ENCODE measurements at places on chromosomes 6 and 20. TPM values are rescaled to one million over a fixed set of nuclear protein-coding genes. Genes with fewer than 3 reads are reported as not detected.

Gene ADTRP
- 0.23 TPM for polyA plus RNA-seq

Gene NFATC2
- 1.2 TPM for polyA plus RNA-seq

Gene ASIP
- not detected for polyA plus RNA-seq

Gene IMPG1
- polyA plus RNA-seq: 0.17 TPM

Gene MEI4
- polyA plus RNA-seq: not detected

Gene MCCD1
- not detected for polyA plus RNA-seq

Gene RPP40
- 8.3 TPM for polyA plus RNA-seq

Gene RRP36
- polyA plus RNA-seq: 88.0 TPM

Gene FRK
- 0.21 TPM for polyA plus RNA-seq

Gene TAGAP
- polyA plus RNA-seq: not detected

Gene CCDC170
- 0.76 TPM for polyA plus RNA-seq

Gene ATRN
- polyA plus RNA-seq: 40.9 TPM

Gene SLC22A3
- 0.03 TPM for polyA plus RNA-seq

Gene ESR1
- 0.35 TPM for polyA plus RNA-seq

Gene TPBG
- 54.6 TPM for polyA plus RNA-seq

Gene RNF182
- 14.1 TPM for polyA plus RNA-seq

Gene CALHM4
- polyA plus RNA-seq: not detected

Gene GPLD1
- 0.01 TPM for polyA plus RNA-seq

Gene BTNL2
- not detected for polyA plus RNA-seq

Gene VNN1
- not detected for polyA plus RNA-seq

Gene TMEM170B
- 1.5 TPM for polyA plus RNA-seq

Gene LHFPL5
- not detected for polyA plus RNA-seq

Gene LIN28B
- not detected for polyA plus RNA-seq

Gene FOXQ1
- polyA plus RNA-seq: 1.9 TPM

Gene OR2H2
- polyA plus RNA-seq: not detected

Gene COX4I2
- not detected for polyA plus RNA-seq

Gene CLVS2
- not detected for polyA plus RNA-seq

Gene GPSM3
- 3.9 TPM for polyA plus RNA-seq

Data from fibroblast of lung (primary cell).